Stimulated activated CD4-positive, alpha-beta T cell treated with anti-CD3 and anti-CD28 coated beads, Interleukin-4, amount 100 ng/mL, for 1 hour (primary cell): ENCODE measurements at places on chromosomes 1 and 21.

DNA sequence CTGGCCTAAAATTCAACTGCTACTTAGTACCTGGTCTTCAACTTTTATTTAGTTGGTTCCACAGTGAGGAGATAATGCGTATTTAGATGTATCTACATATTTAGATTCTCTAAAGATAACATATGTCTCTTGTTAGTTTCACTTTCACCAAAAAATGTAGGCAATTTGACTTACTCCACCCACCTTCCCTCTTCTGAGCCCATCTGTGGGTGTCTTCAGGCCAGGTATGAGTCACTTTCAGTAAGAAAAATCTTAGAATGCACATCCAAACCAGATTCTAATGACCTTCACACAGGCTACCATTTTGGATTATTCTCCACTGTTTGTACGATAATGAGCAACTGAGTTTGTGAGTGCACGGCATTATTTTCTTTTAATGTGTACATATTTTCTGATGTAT, 501.7 kb downstream of the NEGR1 start:
- no peak for DNase-seq

GRCh38 chr1:7186382-7187111, 401.3 kb downstream of the CAMTA1 start:
- DNase-seq = no peak

DNA sequence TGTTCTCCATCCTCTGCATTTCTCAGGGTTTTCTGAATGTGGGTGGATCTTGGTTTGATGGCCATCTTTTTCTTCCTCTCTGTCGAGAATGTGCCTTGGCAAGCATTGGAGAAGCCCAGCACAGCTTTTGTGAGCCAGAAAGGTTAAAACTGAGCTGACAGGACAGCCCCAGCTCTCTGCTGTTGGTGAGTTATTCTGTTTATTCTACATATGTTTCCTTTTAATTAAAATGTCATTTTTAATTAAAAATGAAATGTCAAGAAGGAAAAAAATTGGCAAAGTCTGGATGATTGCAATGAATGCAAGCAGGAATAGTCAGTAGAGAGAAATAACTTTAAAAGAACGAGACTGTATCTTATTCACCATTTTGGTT, 325.8 kb downstream of the PTBP2 start:
- DNase-seq = no peak

DNA sequence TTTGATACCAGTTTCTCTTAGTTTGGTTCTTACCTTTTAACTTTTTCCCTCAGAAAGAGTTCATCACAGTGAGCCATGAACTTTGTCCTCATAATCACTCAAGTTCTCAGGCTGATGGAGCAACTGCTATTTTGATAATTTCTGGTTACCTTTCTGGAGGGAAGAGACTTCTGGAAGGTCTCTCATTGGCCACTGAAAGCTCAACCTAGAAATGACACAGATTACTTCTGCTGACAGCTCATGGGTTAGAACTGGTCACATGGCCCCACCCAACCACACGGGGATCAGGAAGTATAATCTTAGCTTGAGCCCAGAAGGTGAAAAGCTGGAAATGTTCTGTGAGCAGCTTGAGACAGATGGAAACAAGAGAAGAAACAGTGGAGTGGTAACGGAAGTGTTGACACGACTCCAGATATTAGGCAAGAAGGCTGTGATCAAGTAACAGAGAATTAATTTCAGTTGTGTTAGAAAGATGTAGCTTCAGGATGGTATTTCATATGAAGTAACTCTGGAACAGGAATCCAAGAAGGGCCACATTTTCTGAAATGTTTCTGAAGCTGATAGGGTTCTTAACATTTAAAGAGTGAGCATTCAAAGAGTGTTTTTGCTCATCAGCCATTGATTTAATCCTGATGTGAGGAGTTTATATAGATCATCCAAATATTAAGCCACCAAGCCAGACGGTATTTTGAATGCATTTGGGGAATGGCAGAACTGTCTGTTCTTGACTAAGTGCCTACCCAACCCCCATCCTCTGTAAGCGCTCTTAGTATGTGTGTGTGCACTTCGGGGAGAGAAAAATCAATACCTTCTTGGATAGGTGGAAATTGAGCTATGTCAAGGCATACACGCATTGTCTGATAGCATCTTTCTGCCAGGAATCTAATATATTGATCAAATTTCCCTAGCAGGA, 21.9 kb upstream of the XPR1 start:
- DNase-seq = no peak

- DNase-seq = peak; percentile 26
These were observed 11.5 kb upstream of the PLA2G5 start for GRCh38 chr1:20058531-20058930.

DNA sequence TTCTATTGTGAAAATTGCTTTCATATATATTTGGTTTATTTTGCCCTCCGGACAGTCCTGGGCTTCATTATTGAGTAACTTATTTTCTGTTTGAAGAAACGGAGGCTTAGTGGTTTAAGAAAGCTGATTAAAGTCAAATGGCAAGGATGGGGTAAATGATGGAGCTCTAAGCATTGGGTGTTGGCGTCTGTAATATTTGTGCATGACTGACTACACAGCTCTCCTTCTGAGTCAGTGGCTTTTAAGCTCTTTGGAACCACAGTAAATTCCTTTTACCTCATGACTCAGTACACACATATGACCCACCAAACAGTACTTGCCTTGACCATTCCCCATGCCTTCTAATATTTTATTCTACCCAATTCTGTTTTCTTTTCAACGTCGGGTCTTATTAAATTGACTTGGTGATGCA, 21.0 kb downstream of the B3GALT5 start:
- DNase-seq = no peak

DNA sequence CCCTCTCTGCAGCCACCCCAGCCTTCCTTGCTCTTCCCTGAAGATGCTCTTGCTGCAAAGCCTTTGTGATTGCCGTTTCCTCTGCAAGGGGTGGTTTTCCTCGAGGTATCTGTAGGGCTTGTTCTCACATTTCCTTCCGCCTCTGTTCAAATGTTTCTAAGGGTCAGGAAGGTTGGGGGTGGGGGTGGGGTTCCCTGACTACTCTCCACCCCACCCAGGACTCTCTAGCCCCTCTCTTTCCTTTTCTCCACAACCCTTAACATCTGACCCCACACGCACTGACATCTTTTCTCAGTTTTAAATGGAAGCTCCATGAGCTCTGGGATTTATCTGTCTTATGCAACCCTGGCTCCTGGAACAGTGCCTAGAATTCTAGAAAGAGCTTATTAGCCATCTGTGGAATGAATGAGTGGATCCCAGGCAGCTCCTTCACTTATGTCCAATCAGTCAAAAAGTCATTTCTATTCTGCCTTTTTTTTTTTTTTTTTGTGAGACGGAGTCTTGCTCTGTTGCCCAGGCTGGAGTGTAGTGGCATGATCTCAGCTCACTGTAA, 27.3 kb upstream of the ZNF362 start:
- no peak for DNase-seq

- no peak for DNase-seq
These were observed 278.0 kb downstream of the HLX start for GRCh38 chr1:221157026-221157761.

DNA sequence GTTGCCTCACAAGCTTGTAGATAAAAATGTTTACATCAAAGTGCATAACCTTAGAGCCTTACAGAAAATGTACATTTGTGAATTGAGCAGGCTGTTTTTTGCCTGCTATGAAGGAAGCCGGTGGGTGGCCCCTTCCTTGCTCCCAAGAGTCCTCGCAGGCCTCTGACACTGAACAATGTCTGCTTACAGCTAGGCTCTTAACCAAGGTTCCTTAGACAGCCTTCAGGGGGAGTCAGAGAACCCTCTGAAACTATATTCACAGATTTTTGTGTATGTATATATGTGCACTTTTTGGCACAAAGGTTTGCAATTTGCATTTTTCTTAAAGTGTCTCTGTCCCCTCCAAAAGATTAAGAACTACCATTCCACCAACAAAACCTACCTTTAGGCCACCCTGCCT, 282.6 kb downstream of the BARHL2 start:
- no peak for DNase-seq

DNA sequence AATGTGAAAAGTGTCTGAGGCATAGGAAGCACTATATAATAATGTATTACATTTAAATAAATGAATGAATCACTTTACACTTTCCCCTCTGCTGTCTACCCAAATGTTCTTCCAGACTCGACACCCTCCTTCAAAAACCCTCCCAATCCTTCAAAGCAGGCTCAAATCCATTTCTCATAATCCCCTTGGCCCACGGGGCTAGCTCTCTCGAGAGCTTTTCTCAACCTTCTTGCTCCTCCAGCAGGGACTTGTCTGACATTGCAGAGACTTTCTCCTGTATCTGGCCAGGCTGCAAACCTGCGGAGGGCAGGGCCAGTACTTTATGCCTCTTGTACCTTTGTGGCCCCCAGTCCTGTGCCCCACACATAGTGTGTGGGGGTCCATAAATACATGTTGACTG, 14.1 kb upstream of the CNTN2 start:
- DNase-seq = no peak

DNA sequence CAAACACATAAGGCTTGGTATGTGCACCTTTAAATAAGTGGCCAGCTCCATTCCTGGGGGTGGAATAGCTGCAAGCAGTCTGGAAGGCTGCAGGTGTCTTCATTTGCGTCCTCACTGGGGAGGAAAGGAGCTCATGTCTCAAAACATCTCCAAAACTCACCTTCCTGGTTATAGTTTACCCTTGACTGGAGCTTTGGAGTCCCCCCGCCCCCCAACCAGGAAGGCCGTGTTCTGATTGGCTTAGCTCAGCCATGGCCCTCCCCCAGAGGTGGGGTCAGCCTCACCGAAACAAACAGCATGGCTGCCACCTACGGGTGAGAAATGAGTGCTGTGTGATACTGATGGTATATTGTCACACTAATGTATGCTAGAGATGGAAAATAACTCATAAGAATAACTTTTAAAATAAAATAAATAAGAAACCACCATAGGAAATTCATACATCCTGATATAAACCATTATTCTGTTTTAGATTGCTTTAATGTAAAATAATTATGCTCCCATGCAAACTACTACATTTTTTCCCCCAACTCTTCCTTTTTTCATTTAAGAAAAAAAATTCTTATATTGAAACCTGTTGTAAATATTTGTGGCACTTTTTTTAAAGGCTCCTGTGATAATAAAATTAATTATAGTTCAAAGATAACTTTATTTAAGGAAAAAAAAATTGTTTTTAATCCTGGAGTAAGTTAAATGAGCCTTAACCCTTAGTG, 90.8 kb downstream of the ZP4 start:
- DNase-seq = peak; percentile 17

- DNase-seq = no peak
These were observed 975.0 kb upstream of the NCAM2 start for GRCh38 chr21:20023193-20023592.

DNA sequence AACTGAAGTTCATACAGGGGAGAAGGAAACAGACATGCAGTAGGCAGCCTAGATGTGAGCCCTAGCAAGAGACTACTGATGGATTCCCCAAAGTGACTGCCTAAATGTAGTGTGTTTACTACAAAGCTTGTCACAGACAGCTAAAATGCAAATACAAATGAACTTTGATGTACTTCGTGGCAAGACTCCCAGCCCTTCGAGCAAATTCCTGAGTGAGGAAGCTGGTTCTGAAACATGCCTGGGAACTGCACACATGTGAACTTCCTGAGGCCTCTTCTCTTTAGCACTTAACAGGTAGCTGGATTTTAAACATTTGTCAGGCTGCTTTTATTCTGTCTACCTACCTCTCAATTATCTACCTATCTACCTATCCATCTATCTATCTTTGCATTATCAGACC, 6.7 kb upstream of the IRF2BP2 start:
- no peak for DNase-seq

DNA sequence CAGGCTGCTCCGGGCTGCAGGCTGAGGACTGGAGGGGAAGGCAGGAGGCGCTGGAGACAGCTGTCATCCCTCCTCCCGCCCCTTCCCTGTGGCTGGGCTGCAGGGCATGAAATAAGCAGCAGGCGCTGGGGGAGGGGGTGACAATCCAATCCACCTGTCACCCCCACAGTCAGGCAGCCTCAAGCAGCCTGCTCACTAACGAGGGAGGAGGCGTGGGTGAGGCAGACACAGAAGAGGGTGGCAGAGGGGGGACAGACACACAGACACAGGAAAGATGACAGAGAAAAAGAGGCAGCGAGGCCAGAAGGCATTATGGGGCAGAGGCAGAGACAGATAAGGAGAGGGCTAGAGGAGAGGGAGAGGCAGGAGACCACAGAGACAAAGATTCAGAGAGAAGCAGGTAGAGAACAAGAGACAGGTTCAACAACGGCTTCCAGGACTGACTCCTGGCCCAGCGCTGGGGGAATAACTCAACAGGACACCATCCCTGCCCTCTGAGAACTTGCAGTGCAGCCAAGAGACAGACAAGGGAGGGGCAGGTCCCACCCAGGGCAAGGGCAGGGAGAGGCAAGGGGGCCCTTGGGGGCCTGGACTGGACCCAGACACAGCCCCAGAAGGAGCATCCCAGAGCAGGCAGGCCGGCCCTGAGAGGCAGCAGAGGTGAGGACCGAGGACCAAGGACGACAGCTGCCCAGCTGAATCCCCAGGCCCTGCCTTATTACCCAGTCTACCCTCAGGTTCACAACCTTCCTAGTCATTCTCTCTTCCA, 11.2 kb downstream of the MEF2D start:
- peak; percentile 40 for DNase-seq
